ENCODE measurements at places on chromosomes 4 and X. TPM values are rescaled to one million over a fixed set of nuclear protein-coding genes. Genes with fewer than 3 reads are reported as not detected.

- H3K4me1 ChIP-seq: no peaks in the 10 kb centered on the region
- no peak overlapping the region for H3K4me3 ChIP-seq
- H3K36me3 ChIP-seq: no peaks in the 10 kb centered on the region
These were observed 153.0 kb downstream of the DCTD start for GRCh38 chr4:182764137-182764536.

- H3K27me3 ChIP-seq: no peaks in the 10 kb centered on the region
- DNase-seq: no peak
- no peak overlapping the region for H3K4me3 ChIP-seq
- H3K36me3 ChIP-seq: no peaks in the 10 kb centered on the region
These were observed 343.1 kb upstream of the FAM241A start for GRCh38 chr4:111802191-111802590.

DNA sequence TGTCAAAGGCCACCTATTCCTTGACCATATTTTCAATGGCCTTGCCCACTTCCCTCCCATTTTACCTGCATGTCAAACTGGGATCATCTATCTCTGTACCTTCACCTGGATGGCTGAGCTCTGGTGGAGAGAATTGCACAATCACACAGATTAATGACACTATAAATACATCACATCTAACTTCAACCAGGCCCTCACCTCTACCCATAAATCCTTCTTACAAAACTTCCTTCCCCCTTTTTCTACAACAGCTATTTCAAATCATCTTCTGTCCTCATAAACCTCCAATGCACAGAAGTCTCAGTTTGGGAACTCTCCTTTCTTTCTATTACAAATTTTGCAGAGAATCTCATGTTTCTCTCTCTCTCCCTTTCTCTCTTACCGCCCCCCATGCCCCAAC lies 9.2 kb downstream of the PALLD start:
- H3K4me1 ChIP-seq: no peaks in the 10 kb centered on the region
- H3K27me3 ChIP-seq: no peaks in the 10 kb centered on the region
- H3K4me3 ChIP-seq: no peak overlapping the region
- no peaks in the 10 kb centered on the region for H3K36me3 ChIP-seq
- no peak for DNase-seq
- H3K27ac ChIP-seq: no peak overlapping the region

- H3K36me3 ChIP-seq: no peaks in the 10 kb centered on the region
- DNase-seq: no peak
- H3K27me3 ChIP-seq: no peaks in the 10 kb centered on the region
These were observed 11.7 kb downstream of the LAS1L start for GRCh38 chrX:65522739-65523372.

DNA sequence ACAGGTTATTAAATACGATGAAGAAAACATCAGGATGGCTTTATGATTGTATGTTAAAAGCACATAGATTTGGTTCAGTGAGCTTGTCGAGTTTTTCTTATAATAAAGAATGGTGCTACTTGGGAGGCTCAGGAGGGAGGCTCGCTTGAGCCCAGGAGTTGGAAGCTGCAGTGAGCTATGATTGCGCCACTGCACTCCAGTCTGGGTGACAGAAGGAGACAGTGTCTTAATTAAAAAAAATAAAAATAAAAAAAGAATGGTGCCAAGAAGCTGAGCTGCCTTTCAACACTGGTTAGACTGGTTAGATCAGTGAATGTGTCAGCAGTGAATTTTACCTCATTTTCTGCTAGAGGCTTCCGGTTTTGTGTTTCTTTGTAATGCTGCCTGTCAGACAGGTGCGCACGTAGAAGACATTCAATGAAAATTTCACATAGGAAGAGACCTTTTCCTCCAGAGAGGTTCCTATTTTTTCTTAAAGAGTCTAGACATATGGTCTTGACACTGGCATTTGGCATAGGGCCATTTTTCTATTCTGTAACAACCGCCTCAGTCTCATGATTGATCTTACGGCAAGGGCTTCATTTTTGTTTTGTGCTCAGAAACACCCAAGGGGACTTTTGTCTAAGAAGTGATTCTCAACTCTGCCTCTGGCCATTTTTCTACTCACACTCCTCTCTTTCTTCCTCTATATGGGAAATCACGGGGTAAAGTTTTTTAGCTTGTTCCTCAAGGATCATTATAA lies 15.0 kb upstream of the ARSF start:
- no peaks in the 10 kb centered on the region for H3K27me3 ChIP-seq
- H3K4me3 ChIP-seq: no peak overlapping the region
- no peak overlapping the region for H3K27ac ChIP-seq
- H3K36me3 ChIP-seq: no peaks in the 10 kb centered on the region
- H3K4me1 ChIP-seq: no peaks in the 10 kb centered on the region

- no peaks in the 10 kb centered on the region for H3K27me3 ChIP-seq
- no peaks in the 10 kb centered on the region for H3K36me3 ChIP-seq
- H3K27ac ChIP-seq: no peak overlapping the region
These were observed 272.8 kb upstream of the TENM3 start for GRCh38 chr4:181970366-181970765.

- no peak overlapping the region for H3K27ac ChIP-seq
- H3K27me3 ChIP-seq: no peaks in the 10 kb centered on the region
- no peaks in the 10 kb centered on the region for H3K4me1 ChIP-seq
- DNase-seq: no peak
- no peaks in the 10 kb centered on the region for H3K36me3 ChIP-seq
These were observed 75.2 kb downstream of the LUZP4 start for GRCh38 chrX:115364670-115365069.

- H3K36me3 ChIP-seq: no peaks in the 10 kb centered on the region
- H3K27me3 ChIP-seq: no peaks in the 10 kb centered on the region
- no peak overlapping the region for H3K27ac ChIP-seq
- peaks cover 12% of the 10 kb centered on the region for H3K4me1 ChIP-seq
These were observed 150.9 kb downstream of the ENPP6 start for GRCh38 chr4:184066584-184067300.

DNA sequence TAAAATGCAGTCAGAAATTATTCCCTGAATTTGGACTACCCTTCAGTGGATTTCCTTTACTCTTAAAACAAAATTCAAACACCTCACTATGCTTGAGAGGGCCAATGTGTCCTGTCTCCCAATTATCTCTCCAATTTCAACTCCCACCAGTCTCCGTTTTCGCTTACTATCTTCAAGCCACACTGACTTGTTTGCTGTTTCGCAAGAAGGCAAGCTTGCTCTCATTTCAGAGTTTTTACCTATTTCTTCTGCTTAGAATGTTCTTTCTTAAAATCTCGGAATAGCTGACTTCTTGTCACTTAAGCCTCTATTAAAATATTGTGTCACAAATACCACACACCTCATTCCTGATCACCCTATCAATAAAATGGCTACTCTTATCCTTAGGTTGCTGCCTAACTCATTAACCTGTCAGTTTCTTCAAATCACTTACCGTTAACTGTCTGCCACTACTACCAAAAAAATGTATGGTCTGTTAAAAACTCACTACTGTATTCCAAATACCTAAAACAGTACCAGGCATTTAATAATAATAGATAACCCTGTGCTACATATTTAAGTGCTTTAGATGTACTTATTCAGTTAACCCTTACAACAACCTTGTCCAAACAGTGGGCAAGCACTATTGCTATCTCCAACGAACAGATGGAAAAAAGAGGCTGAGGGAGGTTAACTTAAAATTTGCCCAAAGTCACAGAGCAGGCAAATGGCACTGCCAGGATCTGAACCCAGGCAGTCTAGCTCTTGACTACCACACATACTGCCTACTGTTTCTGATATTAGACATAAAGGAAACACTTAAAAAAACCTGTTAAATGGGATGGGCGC lies 2.9 kb downstream of the UBA6 start:
- H3K27me3 ChIP-seq: no peaks in the 10 kb centered on the region
- peaks cover 24% of the 10 kb centered on the region for H3K4me1 ChIP-seq
- no peak overlapping the region for H3K4me3 ChIP-seq
- peaks cover 4% of the 10 kb centered on the region for H3K36me3 ChIP-seq

- peaks cover 10% of the 10 kb centered on the region for H3K4me1 ChIP-seq
- H3K36me3 ChIP-seq: no peaks in the 10 kb centered on the region
- no peak overlapping the region for H3K27ac ChIP-seq
- H3K4me3 ChIP-seq: no peak overlapping the region
These were observed 77.6 kb downstream of the MXRA5 start for GRCh38 chrX:3268829-3269228.

DNA sequence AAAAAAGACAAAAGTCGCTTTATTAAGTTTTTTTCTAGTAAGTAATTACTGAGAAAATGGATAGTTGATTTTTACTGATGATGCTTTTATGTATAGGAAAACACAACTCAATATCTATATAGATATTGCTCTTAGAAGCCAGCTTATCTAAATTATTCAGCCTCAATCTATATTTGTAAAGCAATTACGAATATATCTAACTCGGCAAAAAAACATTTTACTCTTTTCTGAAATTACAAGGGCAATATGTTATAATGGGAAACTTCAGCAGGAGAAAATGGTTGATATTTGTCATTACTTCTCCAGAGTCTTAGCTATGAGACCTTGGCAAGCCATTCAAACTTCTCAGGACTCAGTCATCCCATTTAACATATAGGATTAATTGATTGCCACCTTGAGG lies 228.5 kb downstream of the SLC7A11 start:
- DNase-seq: no peak
- H3K27me3 ChIP-seq: no peaks in the 10 kb centered on the region
- H3K4me1 ChIP-seq: no peaks in the 10 kb centered on the region
- no peaks in the 10 kb centered on the region for H3K36me3 ChIP-seq

DNA sequence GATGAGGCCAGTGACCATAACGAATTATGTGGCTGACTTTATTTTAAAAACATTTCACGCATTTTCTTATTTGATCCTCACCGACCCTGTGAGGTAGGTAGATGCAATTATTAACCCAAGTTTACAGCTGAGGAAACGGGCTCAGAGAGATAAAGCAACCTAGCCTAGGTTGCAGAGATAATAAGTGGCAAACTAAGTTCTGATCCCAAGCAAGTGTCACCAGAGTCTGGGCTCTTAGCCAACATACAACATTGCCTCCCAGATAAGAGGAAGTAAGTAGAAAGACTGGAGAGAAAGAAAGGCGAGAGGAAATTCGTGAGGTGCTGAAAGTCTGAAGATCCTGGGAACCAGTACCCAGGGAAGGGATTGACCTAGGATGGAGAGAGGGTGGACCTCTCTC lies 77.4 kb upstream of the GPR50 start:
- no peak for DNase-seq
- no peaks in the 10 kb centered on the region for H3K36me3 ChIP-seq
- no peaks in the 10 kb centered on the region for H3K4me1 ChIP-seq
- no peaks in the 10 kb centered on the region for H3K27me3 ChIP-seq
- no peak overlapping the region for H3K27ac ChIP-seq

Gene TREX2
- 9.6 TPM for total RNA-seq

Gene NPY1R
- total RNA-seq: 16.7 TPM

Gene PPP4R3C
- not detected for total RNA-seq
